ENCODE measurements at places on chromosomes 5 and 9.

DNA sequence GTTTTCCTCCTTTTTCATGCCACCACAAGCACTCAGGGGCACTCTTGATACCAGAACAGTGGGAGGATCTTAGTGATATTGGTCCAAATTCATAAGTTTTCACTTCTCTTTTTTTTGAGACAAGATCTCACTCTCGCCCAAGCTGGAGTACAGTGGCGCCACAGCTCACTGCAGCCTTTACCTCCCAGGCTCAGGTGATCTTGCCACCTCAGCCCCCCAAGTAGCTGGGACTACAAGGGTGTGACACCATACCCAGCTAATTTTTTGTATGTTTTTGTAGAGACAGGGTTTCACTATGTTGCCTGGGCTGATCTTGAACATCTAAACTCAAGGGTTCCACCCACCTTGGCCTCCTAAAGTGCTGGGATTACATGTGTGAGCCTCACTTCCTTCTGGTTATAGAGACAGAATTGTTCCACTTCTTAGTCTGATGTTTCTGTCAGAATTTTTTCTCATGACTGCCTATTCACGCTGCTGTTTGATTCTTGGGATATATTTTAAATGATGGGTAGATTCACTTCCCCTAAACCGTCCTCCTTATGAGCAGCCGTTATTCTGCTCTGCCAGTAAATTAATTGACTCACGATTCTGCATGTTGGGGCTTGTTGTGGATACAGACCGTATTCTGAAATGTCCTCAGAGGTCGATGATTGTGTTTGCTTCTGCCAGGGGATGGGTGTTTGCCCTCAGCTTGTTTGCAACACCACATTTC is 30.8 kb downstream of the MTAP start:
- DNase-seq = no peak

DNA sequence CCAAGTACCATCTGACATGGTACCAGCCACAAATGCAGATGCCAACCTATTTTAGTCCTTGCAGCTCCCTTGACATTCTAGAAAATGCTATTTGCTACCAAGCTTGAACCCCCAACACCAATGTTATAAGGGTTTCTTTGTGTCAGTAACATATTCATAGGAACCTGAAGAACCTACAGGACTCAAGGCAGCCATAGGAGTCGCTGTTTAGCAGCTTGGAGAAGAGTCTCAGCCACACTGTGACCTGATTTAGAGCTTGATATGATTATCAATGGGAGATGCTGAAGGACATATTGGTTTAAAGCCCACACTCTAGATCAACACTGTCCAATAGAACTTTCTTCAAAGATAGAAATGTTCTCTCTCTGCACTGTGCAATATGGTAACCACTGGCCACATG is 6.4 kb upstream of the ZFR start:
- DNase-seq = no peak

DNA sequence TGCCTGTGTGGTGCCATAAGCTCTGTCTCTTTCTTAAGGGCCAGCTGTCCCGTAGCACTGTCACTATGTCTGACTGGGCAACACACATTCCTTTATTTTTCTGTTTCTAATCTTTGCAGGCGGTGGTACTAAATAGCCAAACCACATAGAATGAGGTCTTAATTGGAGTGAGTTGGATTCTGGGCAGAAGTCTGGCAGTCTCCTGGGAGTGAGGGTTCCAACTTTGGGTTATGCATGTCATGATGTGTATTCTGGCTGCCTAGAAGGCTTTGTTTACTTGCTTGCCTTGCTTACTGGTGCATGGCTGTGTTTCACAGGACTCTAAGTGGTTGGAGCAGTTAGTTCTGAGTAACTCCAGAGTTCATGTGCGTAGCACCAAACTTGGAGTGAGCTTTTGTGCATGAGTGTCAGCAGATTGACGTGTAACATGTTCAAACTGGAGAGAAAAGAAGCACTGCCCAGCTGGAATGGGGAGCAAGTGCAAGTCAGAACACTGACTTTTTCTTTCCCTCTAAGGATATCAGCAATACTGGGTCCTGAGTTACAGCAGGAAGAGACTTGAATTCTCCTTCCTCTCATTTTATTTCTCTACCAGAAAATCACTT is 185.8 kb downstream of the PCSK1 start:
- no peak for DNase-seq

- DNase-seq = no peak
These were observed 8.8 kb upstream of the RIOK2 start for GRCh38 chr5:97191893-97192292.

GRCh38 chr9:35562895-35563780 is 41.9 kb upstream of the TESK1 start:
- no peak for DNase-seq

- no peak for DNase-seq
These were observed 147.2 kb upstream of the CD180 start for GRCh38 chr5:67343835-67344234.

GRCh38 chr5:139014726-139015125 is 139.6 kb upstream of the LRRTM2 start:
- DNase-seq = no peak

DNA sequence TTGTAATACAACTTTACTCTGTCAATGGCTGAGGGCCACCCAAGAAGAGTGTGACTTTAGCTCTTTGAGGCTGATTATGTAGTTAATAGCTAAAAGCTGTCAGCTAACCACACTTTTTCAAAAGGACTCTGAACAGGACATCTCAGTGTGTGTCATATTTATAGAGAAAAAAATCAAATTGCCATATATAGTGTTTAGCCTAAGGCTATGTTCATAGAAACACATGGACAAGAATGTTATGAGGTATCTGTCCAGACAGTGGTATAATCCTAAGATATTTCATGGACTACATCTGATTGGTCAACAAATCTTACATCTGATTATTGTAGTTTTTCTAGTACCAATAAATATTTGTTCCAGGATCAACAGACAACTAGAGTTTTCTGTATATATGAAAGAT is 42.1 kb upstream of the CDH18 start:
- no peak for DNase-seq

GRCh38 chr9:71582347-71582746 is 186.0 kb downstream of the CEMIP2 start:
- DNase-seq = no peak

- DNase-seq = no peak
These were observed 368.8 kb upstream of the SPATA31A5 start for GRCh38 chr9:60545346-60545877.

- no peak for DNase-seq
These were observed 8.5 kb downstream of the CDX1 start for GRCh38 chr5:150175076-150175475.

- DNase-seq = no peak
These were observed 297.9 kb upstream of the PTGER4 start for GRCh38 chr5:40381676-40382363.

DNA sequence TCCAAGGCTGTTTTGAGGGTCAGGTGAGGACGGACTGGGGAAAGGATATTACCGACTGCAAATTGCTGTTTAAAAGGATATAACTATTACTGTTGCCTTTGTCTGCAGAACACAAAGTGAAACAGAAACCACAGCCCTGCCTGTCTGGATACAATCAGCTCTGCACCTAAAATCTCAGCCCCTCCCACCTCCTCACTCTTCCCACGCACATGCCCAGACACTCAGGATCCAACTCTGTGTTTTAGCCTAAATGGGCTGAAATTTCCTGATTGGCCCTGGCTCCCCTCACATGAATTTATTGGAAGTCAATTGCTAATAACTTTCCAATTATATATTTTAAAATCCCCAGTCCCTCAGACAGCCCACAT is 176.3 kb upstream of the PPP1R26 start:
- DNase-seq = no peak

DNA sequence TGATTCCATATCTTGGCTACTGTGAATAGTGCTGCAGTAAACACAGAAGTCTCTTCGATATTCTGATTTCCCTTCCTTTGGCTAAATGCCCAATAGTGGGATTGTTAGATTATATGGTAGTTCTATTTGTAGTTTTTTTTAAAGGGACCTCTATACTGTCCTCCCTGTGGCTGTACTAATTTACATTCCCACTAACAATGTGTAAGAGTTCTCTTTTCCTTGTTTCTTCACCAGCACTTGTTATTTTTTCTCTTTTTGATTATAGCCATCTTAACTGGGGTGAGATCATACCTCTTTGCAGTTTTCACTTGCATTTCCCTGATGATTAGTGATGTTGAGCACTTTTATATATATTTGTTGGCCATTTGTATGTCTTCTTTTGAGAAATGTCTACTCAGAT is 102.0 kb downstream of the CARTPT start:
- no peak for DNase-seq

DNA sequence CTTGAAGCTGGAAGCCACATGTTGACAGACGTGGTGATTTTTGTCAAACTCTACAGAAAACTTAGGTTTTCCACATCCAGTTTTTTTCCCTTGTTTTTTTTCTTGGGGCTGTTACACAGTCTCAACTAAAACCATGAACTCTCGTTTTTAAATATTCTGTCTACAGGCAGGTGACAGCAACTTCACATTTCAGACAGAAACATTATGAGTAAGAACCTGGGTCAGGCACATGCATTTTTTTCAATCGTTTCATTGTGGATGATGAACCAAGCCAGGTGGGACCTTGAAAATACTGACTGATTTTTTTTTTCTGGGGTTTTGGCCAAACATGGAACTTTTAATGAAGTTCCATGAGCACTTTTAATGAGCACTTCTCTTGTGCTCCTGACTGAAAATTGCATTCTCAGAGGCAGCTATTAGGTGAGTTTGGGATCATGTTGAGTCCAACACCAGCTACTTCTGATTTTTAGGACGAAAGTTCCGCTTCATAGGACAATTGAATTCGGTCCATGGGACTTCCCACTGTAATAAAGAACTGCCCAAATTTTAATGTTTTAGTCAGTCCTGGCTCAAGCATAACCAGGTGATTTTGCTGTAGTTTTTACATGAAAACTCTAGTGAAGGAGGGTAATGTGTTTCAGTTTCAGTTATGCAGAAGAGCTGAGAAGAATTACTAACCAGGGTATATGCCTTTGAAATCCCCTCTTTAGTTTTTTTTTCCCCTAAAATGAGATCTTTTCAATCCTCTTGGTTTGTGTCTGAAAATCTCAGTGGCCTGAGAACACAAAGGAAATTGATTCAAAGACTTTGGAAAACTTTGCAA is 93.2 kb upstream of the ADAMTS16 start:
- no peak for DNase-seq

- DNase-seq = no peak
These were observed 563.9 kb upstream of the ADAMTS16 start for GRCh38 chr5:4576161-4576748.

DNA sequence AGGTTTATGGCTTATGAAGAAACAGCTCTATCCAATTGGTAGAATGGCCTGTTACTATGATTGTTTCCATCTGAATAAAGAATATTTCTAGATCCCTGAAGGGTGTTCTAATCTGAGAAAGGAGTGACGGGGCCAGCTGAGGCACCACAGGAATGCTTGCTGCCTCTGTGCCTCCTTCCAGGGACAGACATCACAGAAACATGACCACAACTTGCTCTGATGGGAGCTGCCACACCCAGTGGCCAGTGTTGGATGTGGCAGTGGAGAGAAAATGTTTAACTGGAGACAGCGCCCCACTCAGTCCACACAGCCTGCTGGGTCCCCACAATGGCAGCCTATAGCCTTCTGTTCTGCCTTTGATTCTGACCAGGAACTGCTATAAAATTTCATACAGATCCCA is 38.6 kb upstream of the TESK1 start:
- no peak for DNase-seq

- no peak for DNase-seq
These were observed 19.8 kb downstream of the JADE2 start for GRCh38 chr5:134545070-134545868.

DNA sequence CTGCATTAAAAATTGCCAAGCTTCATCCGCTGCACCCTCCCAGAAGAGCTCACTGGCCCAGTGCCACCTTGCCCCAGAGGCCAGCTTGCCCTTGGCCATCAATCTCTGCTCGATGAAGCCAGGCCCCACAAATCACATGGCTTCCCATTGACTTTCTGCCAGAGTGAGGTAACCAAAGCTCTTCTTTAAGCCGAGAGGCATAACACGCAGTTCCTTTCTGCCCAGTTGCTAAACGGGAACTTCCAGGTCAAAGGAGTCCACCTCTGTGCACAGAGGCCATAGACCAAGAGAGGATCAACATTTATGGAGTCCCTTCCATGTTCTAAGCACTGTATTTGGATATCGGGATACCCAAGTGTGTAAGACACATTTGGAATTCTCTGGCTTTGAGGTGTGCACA is 208.8 kb downstream of the KIF4B start:
- DNase-seq = no peak

DNA sequence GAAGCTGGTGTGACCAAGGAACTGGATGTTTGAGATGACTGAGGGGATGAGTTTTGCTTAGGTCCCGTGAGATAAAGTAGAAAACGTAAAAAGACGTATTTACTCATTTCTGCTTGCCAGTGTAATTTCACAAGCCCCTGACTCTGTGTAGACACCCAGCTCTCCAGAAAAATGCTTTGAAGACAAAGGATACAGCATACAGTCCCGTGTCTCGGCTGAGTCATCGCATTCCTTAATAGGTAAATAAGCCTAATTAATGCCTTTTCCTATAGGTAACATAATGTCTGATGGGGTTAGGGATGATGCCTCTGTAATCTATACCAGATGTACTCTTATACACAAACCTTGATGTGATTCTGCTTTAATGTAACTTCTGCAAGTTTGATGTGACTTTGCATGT is 20.2 kb downstream of the S100Z start:
- no peak for DNase-seq

- DNase-seq = no peak
These were observed 26.7 kb upstream of the FCN1 start for GRCh38 chr9:134944351-134944802.

DNA sequence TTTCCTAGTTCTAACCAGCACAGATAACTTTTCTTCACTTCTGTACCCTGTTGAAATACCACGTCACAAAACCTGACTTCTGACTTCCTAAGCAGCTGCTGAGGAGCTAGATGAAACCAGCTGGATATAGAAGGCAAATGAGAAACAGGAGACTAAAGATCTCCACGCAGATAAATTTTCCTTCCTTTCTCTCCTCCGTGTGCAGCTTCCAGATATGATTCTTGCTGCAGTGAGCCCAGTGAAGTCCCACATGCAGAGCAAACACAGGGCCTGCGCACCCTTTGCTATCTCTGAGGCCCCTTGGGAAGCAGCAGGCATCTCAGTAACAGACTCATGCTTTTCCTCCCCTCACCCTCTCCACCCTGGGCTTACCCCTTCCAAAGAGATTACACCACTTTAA is 1638.3 kb downstream of the MAT2B start:
- DNase-seq = no peak

Measured in stimulated activated CD8-positive, alpha-beta memory T cell treated with anti-CD3 and anti-CD28 coated beads, Interleukin-12 subunit alpha, Interleukin-12 subunit beta, amount 100 ng/mL, for 4 hours (primary cell).